ENCODE measurements at places on chromosomes 3 and 15.

DNA sequence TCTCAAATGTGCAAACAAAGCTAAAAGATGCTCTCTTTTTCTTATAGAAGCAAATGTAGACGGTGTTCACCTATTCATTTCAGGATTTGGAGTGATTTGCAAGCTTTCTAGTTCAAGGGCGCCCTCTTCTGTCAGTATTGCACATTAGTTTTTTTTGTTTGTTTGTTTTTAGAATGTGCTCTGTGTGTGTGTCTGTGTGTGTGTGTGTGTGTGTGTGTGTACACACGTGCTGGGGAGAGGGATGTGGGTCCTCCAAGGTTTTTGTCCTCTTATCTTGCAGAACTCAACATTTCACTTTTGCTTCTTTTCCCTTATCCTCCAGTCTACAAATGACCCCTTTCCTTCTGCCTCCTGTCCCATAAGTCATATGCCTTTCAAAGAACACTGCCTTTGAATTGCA, 23.5 kb downstream of the DNAH1 start:
- DNase-seq, result peak; percentile 80

DNA sequence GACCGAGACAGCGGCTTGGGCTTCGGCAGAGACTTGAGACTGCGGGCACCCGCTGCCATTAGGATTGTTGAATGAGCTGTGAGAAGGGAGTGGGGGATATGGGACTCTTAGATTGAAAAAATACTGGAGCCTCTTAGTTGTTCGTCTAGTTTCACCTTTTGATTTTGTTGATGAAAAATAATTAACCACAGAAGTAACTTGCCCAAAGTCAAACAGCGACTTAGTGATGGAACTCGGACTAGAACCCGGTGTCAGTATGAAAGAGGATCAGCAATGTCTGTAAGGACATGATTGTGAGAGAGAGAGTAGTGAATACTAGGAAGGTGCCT, 510 bp upstream of the GOLGB1 start:
- DNase-seq, result no peak

- peak; percentile 77 for DNase-seq
Observed at GRCh38 chr3:113035387-113035982, 44.7 kb downstream of the GTPBP8 start.

DNA sequence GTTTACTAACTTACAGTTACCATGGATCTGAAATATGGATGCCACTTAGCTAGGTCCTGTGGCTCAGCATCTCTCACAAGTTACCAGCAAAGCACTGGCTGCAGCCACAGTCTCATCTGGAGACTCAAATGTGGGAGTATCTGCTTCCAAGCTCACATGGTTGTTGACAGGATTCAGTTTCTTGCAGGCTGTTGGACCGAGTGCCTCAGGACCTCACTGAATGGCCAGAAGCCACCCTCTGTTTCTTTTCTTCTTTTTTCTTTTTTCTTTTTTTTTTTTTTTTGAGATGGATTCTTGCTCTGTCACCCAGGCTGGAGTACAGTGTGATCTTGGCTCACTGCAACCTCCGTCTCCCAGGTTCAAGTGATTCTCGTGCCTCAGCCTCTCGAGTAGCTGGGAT, 20.1 kb upstream of the AMOTL2 start:
- DNase-seq, result no peak

GRCh38 chr15:101023501-101024072, 104.4 kb downstream of the LRRK1 start:
- DNase-seq, result no peak

- no peak for DNase-seq
Observed at GRCh38 chr3:101928890-101929289, 79.6 kb downstream of the NFKBIZ start.

DNA sequence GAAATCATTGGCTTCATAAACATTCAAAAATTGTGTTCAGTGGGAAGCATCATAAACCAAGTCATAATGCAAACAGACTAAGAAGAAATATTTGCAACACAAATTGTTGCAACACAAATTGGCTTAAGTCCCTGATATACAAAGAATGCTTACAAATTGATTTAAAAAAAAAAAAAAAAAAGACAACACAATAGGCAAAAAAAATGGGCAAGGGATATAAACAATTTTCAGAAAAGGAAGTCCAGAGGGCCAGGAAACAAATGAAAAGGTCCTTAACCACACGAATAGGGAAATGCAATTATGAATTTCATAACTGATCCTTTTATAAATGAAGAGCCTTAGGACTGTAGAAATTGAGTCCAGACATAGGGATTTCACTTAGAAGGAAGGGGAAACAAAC, 98.9 kb downstream of the LRRK1 start:
- DNase-seq, result no peak

GRCh38 chr3:123725652-123726400, 141.0 kb upstream of the HACD2 start:
- DNase-seq, result no peak

DNA sequence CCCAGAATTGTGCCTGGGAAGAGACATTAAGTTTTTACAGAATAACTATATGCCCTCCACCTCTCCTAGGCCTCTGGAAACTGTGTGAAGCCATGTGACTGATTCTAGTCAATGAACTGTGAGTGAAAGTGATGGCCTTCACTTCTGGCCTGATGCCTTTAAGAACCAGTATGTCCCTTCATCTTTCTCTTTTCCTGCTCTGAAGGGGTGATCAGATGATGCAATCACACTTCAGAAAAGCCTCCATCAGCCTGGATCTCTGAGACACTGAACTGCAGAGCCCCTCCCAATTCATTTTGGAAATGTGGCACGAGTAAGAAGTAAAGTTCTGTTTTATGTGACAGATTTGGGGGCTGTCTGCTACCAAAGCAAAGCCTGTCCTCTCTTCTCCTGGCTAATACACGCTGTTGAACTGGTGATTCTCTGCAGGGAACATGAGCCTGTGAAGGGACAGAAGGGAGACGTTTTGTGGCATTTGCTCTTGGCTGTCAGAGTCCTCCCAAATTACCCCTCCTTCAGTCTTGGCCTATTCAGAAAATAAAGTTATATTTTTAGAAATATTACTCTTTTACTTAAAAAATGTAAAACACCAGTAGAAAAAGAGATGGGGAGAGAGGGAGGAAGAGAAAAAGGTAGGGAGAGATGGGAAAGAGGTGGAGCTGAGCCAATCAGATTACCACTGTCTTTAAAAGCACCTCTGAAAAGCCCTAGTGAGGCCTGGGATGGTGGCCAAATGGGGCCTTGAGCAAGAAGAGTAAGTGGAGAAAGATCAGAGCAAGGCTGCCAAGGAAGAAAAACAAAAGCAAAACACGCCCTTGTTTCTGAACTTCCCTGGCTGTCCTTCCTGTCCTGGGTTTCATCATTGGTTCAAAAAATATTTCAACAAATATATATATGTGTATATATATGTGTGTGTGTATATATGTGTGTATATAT, 40.9 kb upstream of the RYK start:
- no peak for DNase-seq

DNA sequence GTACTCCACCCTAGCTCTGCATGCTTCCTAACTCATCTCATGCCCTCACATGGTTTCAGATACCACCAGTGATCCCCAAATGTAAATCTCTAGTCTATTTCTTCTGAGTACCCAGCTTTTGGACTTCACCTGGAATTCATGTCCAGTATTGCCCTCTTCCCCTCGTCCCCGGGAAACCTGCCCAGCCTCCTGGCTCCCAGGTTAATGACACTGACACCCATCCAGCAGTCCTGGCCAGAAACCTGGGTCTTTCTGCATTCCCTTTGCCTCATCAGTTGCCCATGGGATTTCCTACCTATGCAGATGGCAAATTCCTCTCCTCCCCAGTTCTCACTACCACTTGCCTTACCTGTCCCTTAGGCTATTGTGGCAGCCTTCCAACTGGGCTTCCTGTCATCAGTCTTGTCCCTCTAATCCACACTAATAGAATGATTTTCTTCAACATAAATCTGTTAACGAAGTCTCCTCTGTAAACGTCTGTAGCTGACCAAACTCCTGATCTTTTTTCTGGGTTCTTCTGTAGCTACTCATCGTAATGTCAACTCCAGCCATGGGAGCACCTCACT, 15.3 kb upstream of the MYLK start:
- DNase-seq, result no peak

GRCh38 chr3:45055032-45055410, 28.9 kb downstream of the CLEC3B start:
- DNase-seq, result no peak

- DNase-seq, result no peak
Observed at GRCh38 chr3:132569153-132569552, 27.9 kb upstream of the ACKR4 start.

DNA sequence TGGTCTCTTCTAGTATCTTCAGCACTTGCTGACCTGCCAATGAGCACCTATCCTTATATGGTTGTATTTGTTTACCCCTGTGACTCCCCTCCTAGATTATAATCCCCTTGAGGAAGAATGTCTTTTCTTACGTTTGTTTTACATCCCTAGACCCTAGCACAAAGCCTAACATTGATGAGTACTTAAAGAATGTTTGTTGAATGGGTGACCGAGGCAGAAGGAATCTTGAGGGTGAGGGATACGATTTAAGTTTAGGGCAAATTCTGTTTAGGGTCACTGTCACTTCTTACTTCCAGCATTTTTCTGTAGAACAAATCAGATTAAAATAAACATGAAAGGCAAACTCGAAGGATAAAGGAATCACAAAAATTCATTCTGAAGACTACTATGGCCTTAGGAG, 80.9 kb upstream of the FAM98B start:
- DNase-seq, result no peak

GRCh38 chr3:123880998-123881561, 3.1 kb downstream of the MYLK start:
- peak; percentile 56 for DNase-seq

GRCh38 chr15:45641374-45641781, 6.5 kb downstream of the SQOR start:
- no peak for DNase-seq

DNA sequence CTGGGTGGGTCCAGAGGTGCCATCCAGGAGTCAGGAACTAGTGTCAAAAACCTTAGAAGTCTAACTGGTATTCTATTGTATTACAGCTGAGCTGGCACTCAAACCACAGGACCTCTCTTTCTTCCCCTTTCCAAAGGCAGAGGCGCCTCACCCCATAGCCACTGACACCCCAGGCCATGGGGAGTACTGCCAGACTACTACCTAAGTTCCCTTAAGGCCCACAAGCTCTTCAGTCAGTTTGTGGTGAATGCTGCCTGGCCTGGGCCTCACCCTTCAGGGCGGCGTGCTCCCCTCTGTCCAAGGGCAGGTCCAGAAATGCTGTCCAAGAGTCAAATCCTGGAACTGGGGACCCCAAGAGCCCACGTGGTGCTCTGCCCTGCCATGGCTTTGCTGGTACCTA, 43.0 kb upstream of the FGF7 start:
- no peak for DNase-seq

- peak; percentile 61 for DNase-seq
Observed at GRCh38 chr3:89171687-89172545, 64.5 kb downstream of the EPHA3 start.

GRCh38 chr3:5616873-5617272, 429.4 kb downstream of the EDEM1 start:
- DNase-seq, result no peak

- DNase-seq, result peak; percentile 55
Observed at GRCh38 chr15:51736751-51737521, 519 bp downstream of the LYSMD2 start.

- peak; percentile 70 for DNase-seq
Observed at GRCh38 chr3:23999012-23999641, 54.0 kb downstream of the NR1D2 start.

DNA sequence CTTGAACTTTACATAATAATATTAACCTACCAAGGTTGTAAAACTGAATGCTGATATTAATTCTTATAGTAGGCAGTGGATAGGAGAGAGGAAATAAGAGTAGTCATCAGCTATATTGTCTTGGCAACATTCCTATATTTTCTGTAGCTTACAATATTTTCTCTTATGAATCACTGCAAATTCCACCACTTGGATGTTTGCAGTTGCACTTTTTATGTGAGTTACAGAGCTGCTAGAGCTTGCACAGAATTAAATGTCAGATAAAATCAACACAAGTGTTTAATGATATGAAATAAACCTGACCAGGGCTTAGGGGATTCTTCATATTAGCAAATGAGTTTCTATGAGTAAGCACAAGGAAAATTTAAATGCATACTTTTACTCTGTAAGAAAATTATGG, 1710.1 kb downstream of the SI start:
- no peak for DNase-seq

DNA sequence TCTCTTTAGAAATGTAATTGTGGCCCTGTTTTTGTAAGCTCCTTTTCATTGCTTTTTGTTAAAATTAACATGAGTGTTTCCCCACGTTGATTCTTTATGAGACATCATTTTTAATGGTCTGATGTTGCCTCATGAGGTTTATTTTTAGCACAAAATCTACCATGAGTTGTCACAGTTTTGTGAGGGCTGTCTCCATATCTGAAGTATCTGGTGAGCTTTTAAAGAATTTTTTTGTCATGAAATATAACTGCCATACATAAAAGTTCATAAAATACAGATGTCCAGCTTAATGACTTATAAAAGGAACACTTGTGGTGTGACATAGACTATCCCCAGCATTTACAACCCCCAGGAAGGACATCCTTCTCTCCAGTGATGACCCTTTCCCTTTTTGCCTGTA, 34.3 kb upstream of the CEMIP start:
- no peak for DNase-seq

GRCh38 chr3:195240171-195240701, 30.7 kb downstream of the XXYLT1 start:
- no peak for DNase-seq

DNA sequence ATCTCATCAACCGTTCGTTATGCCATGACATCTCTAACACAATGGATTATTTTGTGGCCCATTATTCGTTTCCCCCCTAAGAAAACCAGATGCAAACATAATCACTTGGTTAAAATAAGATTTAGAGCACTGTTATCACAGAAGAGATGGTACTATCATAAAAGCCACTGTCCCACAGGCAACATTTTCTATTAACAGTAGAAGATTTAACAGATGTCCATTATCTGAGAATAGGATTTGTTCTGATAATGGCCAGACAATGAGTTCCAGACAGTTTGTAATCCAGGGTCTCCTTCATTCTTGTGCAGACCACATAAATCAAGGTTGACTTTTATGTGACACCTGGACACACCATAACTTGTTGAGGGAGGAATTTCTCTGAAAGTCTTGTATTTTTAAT, 153.1 kb downstream of the CLSTN2 start:
- no peak for DNase-seq

DNA sequence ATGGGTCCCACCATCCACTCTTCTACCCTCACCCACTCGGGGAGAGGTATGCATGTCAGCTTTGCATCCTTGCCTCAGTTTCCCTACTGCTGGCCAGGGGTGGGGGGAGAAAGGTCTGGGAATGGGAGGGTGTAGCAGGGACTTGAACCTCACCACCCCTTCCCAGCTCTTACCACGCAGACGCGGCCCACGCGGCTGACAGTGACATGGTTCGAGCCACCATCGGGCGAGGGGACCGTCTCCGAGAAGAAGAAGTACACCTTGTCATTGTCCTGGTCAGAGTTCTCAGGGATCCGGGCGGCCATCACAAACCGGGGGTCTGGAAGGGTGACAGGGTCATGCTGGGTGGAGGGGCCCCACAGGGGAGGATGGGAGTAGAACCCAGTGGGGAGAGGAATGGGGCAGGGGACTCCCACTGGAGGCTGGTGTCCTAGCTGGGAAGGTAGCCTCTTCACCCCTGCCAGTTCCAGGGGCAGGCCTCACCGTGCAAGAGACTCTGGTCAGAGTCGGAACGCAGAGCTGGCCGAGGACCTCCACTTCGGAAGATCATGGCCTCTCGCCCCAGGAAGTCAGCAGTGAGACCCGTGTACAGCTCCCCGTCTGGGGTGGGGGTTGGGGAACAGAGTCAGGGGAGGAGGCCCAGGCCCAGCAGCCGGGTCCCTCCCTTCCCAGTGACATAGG, 3.7 kb downstream of the SEMA3G start:
- no peak for DNase-seq

- DNase-seq, result no peak
Observed at GRCh38 chr15:92907896-92908712, 8.0 kb downstream of the CHD2 start.
